ENCODE measurements at places on chromosomes 16 and 17.

DNA sequence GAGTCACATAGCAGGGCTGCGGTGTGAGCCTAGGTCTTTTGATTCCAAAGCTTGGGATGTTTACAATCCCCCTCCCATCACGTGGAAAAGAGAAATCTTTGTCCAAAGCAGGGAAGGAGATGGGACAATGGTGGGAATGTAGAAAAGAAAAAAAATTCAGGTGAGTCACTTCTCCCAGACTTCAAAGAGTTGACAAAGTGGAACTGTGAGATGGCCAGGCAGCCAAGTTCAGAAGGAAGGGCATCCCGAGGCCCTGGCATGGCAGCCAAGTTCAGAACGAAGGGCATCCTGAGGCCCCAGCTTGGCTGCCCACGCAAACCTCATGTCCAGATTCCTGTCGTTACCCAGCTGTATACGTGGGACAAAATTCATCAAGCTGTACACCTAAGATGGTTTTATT, 47.5 kb downstream of the FOXL1 start:
- no peak for DNase-seq

DNA sequence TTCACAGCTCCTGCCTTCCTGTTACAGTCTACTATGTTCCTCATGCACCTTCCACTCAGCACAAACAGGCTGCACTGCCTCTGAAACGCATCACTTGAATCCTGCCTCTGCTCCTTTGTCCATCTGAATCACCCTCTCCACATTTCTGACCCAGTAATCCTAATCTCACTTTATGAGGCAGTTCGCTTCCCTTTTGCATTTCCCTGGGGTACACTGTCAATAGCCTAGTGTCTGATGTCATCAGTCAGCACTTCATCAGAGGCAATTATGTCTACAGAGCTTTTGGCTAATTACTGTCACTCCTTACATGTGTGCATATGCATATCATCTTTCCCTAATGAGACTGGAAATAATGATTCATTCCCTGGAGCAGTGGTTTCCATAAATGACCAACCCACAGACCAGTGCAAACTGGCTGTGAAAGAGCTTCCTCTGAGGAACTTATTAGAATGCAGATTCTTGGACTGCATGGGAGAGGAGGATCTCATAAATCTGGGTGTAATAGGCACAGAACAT, 23.6 kb downstream of the CA4 start:
- no peak for DNase-seq

- DNase-seq, result no peak
Observed at GRCh38 chr17:48351911-48352332, 78.1 kb downstream of the SKAP1 start.

GRCh38 chr17:10337976-10338375, 34.8 kb downstream of the MYH13 start:
- no peak for DNase-seq

GRCh38 chr17:45246338-45246737, 15.6 kb downstream of the SPATA32 start:
- no peak for DNase-seq

- no peak for DNase-seq
Observed at GRCh38 chr16:86355951-86356350, 154.4 kb upstream of the FOXF1 start.

GRCh38 chr16:11253995-11254912, 1.8 kb downstream of the SOCS1 start:
- DNase-seq, result no peak

DNA sequence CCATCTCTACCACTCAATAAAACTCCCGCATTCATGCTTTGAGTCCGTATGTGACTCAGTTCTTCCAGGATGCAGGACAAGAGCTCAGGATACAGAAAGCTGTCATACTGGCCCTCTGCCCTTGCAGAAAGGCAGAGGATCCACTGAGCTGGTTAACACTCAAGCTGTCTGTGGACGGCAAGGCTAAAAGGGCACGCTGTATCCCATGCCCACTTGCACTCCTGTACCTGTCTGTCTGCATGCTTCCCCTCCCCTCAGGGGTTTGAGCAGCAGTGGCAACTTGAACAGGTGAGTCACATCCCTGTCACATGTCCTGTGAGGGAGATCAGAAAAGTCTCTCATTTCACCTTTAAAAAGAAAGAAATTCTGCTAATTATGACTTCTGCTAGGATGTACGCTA, 293.8 kb downstream of the HS3ST3B1 start:
- no peak for DNase-seq

GRCh38 chr17:77489893-77490255, 349.1 kb downstream of the SEC14L1 start:
- DNase-seq, result peak; percentile 75

GRCh38 chr17:41551365-41551764, 20.5 kb downstream of the KRT9 start:
- no peak for DNase-seq

GRCh38 chr16:88931373-88931900, 45.6 kb downstream of the CBFA2T3 start:
- no peak for DNase-seq

GRCh38 chr17:9902120-9902519, 3.0 kb downstream of the RCVRN start:
- DNase-seq, result no peak

DNA sequence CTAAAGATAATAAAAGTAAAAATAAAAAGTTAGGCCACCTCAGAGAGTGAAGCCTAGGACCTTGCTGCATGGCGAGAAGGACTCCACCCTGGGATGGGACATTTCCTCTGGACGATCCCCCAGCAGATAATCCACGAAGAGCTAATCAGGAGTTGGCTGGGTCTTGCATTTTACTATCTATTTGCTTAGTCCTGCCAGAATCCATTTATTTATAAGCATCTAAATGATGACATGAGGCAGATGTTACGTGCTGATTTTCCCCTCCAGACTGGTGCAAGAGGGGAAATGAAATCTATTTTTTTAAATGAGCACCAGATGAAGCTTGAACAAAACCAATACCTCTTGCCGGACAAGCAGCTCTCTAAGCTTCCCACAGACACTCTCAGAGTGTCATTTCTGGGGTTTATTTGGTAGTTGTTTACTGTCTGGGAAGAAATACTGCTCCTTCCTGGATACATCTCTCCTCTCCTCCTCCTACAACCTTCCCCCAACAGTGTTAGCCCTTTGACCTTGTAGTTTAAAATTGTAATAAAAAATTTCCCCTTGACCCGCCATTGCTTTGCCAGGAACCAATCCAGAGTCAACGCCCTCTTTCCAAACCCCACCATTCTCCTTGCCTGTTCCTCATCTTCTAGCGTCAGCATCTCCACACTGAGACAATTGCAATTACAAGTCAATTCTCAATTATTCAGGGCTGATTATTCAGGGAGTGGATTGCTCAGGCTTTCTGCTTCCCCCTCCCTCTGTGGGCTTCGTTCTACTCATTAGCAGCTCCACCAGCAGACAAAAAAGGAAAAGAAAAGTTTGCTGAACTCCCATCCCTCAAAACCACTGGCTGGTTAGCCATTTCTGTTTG, 63.0 kb downstream of the GSG1L start:
- DNase-seq, result no peak

DNA sequence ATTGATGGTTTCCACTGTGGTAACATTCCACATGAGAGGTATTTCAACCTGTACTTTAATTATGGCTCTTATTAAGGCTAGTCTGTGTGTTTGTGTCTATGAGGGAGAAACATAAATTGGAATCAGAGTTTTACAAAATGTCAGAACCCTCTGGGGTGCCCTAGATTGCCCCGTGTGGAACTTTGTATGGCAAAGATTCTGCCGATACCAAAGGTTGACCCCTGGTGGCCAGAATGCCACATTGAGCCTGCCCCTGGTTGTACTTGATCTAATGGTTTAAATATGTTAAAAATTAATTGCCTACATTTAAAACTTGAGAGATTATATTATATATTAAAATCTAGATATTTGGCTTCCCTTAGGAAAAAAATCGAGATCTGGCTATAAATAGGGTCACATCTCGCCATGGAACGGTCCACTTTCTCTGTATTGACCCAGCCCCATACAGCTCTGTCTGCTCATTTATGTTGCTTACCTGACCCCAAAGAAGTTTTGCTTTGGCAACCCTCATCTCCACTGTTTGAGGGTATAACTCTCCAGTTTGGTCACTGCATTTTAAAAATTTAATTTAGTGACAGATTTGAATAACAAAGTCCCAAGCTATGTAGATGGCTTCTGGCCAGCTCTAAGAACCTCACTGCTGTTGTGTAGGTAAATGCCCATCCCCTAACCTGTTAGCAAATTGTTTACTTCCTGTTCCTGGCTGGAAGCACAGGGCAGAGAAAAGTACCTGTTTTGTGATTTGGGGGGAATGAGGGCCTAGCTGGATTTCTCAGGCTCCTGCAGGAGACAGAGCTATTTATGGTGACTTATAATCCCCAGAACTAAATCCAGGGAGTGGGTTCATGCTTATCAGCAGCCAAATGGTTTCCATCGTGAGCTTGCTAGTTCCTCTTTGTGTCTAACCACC, 95.0 kb downstream of the PLCG2 start:
- DNase-seq, result no peak

GRCh38 chr16:23252310-23252709, 49.8 kb upstream of the SCNN1B start:
- DNase-seq, result no peak

- DNase-seq, result no peak
Observed at GRCh38 chr17:33009636-33010035, 18.0 kb downstream of the SPACA3 start.

DNA sequence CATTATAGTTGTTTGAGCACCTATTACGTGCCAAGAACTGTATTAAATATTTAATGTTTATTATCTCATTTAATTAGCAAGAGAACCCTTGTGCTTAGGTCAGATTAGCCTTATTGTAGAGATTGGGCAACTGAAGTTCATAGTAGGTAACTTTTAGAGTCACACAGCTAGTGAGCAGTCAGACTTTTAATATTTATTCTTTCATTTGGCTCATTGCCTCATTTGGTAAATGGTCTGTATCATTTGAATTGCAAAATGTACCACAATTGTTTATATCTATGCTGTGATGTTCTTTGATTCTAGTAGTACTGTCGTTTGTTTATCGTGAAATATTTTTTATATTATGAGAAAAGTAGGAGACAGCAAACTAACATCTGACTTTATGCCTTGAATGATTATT, 7.6 kb downstream of the CLTC start:
- no peak for DNase-seq

DNA sequence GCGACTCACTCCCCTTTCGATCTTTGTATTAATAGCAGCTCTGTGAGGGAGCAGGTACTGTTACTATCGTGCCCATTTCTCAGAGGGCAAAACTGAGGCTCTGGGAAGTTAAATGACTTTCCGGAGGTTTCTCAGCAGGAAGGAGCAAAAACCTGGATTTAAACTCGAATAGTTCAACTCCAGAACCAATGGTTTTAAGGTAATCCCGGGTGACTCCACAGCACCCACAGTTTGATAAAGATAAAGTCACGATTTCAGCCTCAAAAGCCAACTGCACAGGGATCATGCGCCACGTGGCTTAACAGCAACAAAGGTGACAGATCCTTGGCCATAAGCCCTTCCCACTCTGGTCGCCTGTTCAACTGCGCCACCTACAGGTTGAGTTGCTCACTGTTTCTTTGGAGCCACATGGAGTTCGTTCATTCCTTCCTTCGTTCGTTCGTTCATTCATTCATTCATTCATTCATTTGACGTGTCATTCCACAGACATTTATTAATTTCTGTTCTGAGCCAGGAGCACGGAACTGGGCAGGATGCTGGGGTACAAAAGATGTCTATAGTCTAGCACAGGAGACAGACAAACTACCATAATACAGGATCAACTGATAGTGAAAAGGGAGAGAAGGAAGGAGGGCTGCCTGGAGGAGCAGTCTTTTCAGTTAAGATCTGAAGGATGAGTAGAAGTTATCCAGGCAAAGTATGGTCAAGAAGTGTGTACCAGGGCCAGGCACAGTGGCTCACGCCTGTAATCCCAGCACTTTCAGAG, 134.8 kb downstream of the HS3ST2 start:
- DNase-seq, result no peak

DNA sequence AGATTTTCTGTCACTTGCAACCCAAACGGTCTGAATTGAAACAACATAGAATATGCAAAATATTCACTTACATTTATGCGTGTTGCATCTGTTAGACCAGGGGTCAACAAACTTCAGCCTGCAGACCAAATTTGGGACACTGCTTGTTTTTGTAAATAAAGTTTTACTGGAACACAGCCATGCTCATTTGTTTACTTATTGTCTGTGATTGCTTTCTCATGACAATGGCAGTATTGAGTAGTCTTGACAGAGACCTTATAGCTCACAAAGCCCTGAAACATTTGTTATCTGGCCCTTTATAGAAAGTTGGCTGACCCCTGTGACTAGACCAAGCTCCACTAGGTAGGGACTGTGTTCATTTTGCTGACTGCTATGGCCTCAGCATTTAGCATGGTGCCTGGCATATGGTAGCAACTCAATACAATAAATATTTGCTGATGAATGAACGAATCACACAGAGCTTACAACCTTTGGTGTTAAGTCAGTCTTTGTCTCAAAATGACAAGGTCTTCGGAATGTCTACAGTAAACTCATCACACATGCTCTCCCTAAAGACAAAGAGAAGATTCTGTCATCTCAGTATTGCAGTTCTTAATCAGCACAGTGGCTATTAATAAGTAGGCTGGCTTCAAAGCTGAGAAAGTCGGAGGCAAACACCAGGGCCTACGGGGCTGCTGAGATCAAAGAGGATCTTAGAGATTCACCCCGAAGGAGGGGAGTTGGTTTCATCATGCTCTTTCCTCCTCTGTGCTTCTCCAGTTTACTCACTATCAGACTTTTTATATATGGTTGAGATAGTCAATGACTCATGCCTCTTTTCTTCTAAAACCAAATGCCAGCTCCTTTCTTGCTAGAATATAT, 95.2 kb upstream of the AXIN2 start:
- no peak for DNase-seq

DNA sequence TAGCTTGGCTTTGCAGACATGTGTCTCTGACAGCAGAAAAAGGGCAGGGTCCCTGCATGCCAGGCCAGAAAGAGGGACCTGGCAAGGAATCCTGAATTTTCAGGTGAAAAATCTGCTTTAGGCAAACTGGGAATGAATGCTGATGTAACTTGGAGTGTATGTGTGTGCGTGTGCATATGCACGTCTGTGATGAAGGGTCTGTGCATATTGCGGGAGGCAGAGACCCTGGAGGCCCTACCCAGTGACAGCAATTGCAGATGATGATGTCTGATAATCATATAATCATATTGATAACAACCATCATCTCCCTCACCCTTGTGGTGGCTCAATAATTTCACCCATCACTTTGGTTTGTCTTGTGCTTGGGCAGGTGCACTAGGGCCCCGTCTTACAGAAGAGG, 80.7 kb upstream of the SDK2 start:
- no peak for DNase-seq

GRCh38 chr16:88698646-88699045, 7.6 kb downstream of the RNF166 start:
- DNase-seq, result no peak

DNA sequence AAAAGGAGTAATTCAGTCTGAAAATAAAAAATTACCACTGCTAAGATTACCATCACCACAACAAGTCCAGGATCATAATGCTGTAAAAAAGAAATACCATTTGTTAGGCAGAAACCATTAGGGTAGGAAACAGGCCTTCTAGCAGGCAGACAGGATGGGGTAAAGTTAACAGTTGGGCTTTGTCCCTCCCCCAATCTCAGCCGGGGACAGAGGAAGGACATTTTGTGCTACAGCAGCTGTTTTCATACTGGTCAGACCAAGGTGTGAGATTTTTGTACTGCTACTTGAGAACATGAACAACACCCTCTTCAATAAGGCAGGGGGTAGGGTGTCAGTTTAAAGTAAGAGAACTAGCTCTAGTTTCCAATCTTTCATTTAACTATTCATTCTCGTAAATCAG, 49.2 kb upstream of the ITGA2B start:
- no peak for DNase-seq

GRCh38 chr17:32341141-32341856, 674 bp downstream of the C17orf75 start:
- DNase-seq, result peak; percentile 7

Measured in amygdala (tissue), 56 donors.